T-cell (primary cell): ENCODE measurements at places on chromosomes 7 and 10.

- DNase-seq = no peak
Observed at GRCh38 chr7:132551439-132551838, 24.8 kb downstream of the PLXNA4 start.

DNA sequence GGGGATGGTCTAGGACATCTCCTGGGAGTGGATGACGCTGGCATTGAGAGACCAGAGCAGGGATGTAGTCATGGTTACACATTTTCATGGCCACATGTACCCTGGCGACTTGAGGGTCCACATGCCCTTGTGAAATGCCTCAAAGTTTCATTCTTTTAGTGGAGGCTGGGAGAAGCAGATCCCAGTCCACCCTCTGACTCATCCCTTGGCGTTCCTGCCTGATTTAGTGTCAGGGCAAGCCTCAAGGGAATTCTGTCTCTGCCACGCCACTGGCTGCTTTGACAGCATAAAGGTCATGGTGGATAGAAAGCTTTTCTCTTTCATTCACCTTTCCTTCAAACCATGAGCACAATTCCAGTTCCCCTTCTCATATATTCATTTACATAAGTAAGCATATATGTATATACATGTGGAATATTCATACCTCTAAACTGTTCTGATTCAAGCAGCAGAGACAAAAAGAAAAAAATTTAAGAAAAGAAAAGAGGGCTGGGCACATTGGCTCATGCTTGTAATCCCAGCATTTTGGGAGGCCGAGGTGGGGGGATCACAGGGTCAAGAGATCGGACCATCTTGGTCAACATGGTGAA is 21.8 kb upstream of the KIF5B start:
- DNase-seq = no peak

DNA sequence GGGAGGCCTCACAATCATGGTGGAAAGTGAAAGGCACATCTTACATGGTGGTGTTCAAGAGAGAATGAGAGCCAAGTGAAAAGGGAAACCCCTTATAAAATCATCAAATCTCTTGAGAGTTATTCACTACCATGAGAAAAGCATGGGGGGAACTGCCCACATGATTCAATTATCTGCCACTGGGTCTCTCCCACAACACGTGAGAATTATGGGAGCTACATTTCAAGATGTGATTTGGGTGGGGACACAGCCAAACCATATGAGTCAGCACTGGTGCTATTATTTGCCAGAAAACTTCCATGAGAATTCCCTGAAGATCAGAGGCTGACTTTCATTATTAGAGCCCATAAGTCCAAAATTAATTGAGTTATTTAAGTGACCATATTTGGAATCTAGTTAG is 1001.2 kb upstream of the POT1 start:
- no peak for DNase-seq

- DNase-seq = no peak
Observed at GRCh38 chr10:120732067-120732466, 119.1 kb upstream of the WDR11 start.

- no peak for DNase-seq
Observed at GRCh38 chr10:94403380-94404213, 1.3 kb downstream of the TBC1D12 start.

GRCh38 chr10:85919491-85920021 is 447.0 kb downstream of the GRID1 start:
- DNase-seq = no peak
